CD4-positive, alpha-beta T cell treated with Interleukin-6 at 100 ng/mL for 8 hours (primary cell): ENCODE measurements at places on chromosomes 3 and 15.

- no peak for DNase-seq
Observed at GRCh38 chr15:89528757-89529352, 32.5 kb upstream of the RHCG start.

GRCh38 chr15:85073556-85074194 is 92.0 kb downstream of the PDE8A start:
- DNase-seq = no peak

GRCh38 chr3:154795582-154795981 is 284.5 kb upstream of the MME start:
- no peak for DNase-seq

DNA sequence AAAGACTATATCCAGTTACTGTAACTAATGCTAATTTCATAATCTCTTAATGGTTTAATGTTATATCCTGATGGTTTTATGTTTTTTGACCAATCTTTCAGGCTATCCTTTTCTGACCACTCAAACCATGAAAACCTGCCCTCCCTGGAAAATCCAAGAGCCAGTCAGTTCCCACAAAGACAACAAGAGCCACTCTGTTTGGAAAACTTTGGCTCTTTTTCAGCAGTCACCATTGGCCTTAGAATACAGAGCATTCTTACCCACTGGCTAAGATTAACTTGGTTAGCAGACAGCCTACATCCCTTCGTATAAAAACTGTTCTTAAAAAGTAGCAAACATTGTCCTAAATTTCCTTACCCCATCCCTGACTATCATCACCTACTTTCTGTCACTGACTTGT is 32.9 kb downstream of the ALCAM start:
- no peak for DNase-seq

DNA sequence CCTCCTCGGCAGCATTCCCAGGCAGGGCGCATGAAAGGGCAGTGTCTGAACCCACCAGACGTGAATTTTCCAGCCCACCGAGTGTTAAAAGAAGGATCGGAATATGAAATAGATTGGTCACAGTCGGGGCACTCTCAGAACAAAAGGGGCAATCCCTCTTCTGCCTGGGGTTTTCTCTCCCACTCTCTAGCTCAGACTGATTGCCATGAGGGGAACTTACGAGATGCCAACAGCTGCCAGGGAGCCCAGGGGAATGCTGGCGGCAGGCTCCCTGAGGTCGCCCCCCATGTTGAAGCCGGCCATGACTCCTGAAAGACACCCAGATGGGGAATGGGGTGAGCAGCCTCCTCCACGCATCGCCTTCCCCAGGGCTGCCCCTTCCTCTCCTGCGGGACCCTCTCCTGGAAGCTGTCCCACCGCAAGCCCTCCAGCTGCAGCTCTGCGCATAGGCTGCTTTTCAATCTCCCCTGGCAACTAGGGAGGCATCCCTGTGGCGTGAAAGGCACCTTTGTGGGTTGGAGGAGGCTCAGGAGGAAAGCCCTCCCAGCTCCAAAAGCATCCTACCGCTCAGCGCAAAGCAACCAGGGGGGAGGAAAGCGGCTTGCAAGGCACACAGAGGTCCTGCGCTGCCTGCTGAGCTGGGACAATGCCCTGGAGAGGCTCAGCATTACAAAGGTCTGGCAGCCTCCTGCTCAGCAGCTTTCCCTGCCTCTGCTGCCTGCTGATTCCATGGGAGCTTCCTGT is 64.8 kb upstream of the HEG1 start:
- no peak for DNase-seq

GRCh38 chr3:47577583-47578118 is 1.0 kb downstream of the CSPG5 start:
- no peak for DNase-seq

DNA sequence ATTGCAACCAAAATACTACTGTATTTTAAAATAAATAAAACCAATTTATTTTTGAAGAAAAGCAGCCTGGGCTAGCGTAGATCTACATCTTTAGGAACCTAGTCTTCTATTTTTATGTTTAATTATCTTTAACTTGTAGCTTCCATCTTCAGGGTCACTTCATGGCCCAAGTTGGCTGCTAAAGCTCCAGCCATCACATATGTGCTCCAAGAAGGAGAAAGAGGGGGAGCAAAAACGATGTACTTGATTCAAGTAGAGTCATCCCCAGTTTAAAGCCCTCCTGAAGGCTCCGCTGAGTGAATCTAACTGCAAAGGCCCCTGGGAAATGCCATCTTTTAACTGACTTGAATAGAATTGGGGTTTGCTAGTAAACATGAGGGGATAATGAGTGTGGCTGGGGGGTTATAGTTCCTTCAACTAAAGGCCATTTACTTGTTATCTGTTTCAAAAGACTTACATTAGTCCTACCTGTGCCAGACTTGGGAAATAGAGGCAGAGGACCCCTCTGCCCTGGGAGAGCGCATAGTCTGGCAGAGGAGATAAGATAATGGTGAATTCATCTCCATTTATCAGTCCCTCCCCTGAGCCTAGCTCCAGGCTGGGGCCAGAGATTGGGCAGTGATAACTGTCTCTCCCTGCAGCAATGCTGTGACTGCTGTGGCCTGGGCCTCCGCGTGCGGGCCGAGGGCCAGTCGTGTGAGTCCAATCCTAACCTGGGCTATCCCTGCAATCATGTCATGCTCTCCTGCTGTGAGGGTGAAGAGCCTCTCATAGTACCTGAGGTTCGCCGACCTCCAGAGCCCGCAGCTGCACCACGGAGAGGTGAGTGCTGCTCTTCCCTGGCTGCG is 64.6 kb downstream of the FBLN2 start:
- no peak for DNase-seq

DNA sequence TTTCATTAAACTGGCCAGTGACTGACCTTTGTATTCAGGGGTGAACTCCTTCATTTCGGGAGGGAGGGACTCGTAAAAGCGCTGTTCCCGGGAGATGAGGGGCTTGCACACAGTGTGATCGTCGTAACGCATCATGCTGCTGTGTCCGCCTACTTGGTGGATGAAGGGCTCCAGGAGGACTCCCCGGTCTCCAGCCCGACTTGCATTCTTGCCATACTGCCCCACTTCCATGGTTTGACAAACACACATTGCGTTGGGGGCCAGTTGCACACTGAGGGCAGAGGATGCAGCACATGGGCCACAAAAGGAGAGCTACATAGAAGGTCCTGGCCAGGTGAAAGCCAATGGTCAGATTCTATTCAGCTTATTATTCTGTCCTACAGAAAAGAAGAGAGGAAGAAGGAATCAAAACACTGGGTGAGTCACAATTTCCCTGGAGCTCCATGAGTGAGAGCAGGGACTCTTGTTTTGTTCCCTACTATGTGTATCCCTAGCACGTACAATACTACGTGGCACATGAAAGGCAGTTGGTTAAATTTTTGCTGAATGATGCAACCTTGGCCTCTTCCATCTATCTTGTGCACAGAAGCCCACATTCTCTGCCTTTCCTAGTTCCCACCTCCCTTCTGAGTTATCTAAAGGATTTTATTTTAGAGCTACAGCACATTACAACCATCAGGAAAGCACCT is 24.2 kb upstream of the GMPPB start:
- DNase-seq = no peak

DNA sequence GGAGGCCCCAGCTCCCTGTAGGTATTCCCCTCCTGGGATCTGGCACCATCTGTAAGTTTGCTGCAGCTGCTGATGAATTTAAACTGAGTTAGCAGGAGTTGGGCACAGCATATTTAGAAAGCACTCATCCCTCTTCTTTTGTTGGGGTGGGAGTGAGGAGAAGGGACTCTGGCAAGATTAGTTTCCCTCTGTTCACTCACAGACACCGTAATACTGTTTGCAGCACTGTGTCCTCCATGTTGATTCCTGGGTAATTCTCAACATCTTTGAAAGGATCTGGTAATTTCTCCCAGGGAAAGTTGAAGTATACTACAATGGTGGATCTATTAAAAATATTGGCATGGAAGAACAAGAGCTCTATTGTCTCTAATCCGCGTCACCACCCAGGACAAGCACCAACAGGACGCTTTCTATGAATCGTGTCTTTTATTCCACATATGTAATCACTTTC is 173.3 kb downstream of the RBMS3 start:
- DNase-seq = no peak

- no peak for DNase-seq
Observed at GRCh38 chr3:171248426-171249111, 211.6 kb downstream of the TNIK start.

- no peak for DNase-seq
Observed at GRCh38 chr3:113084777-113085176, 94.0 kb downstream of the GTPBP8 start.

- no peak for DNase-seq
Observed at GRCh38 chr15:76253691-76254473, 57.4 kb downstream of the ETFA start.

DNA sequence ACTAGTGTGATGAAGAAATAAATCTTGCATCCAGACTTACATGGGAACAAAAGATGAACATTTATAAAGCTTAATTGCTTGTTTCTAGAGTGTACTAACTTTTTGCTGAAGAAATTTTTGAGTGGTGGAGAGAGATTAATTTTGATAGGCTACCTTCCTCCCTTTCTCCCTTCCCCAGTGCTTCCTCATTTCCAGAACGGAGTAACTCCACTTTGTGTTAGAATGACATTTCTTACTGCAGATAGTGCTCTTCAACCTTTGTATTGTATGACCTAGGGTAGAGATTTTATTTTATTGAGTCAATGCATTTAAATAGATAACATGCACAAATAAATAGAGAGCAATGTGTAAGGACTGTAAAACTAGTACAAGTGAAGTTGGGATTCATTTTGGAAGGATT is 1.9 kb downstream of the ATP1B3 start:
- no peak for DNase-seq

GRCh38 chr3:139555249-139555648 is 15.7 kb upstream of the RBP1 start:
- DNase-seq = no peak

DNA sequence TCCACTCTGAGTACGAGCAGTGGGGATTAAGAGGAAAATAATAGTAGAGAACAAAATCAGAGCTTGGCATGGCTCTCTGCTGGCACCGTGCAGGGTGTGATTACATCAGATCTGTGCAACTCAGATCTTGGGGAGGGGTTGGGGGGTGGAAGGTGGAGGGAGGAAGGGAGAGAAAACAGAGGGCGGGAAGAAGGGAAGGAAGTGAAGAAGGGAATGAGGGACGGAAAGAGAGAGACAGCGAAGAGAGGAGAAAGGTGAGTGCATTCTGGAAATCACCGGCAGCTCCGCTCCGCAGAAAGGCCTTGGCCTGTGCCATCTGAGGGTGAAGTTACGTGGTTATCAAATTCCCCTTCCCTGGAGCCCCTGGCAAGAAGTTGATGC is 31.0 kb upstream of the ADAMTS17 start:
- DNase-seq = no peak

- no peak for DNase-seq
Observed at GRCh38 chr15:62932436-62932835, 110.1 kb upstream of the TPM1 start.

GRCh38 chr3:34033839-34034238 is 235.4 kb downstream of the PDCD6IP start:
- DNase-seq = no peak

DNA sequence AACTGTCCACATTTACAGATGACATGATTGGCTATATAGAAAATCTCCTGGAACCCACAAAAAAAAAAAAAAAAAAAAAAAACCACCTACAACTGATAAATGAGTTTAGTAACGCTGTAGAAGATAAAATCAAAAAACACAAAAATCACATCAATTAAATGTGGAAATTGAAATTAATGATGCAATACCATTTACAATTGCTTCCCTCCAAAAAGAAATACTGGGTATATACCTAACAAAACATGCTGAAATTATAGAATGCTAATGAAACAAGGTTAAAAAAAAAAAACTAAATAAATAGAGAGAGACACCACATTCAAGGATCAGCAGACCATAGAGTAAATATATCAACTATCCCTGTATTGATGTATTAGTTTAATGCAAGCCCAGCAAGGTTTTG is 215.7 kb downstream of the ULK4 start:
- DNase-seq = no peak

DNA sequence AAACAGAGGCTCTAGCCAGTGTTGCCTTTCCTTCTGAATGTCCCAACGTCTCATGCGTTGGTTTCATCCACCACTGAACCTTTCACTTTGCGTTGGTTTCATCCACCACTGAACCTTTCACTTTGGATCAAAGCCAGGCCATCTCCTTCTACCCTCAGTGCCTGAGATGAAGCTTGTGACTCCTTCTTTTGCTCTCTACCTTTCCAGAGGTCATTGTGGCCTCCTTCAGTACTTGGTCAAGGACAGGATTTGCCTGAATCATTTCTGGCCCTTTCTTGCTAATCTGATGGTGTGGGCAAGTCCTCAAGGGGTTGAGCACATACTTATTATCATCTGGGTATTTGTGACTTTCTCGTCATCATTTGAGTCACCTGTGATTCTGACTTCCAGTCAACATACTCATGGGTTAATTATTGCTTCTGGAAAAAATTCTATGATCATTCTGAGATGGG is 50.0 kb downstream of the SELENOT start:
- DNase-seq = no peak

DNA sequence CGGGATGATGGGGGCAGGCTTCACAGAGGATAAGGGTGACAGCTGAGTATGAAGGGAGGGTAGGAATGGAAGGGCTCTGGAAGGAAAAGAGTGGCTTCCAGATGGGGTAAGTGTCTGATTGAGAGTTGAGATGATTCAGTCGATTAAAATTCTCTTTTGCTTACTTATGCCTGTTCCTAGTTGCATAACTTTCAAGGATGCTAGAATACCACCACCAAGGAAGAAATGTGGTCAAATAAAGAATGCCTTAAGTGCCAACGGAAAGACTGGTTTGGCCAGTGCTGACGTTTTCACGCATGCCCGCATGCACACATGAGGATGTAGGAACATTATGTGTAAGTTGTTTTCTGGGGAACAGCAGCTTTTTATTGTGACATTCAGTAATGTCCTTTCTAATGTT is 263.4 kb upstream of the WNT5A start:
- no peak for DNase-seq

DNA sequence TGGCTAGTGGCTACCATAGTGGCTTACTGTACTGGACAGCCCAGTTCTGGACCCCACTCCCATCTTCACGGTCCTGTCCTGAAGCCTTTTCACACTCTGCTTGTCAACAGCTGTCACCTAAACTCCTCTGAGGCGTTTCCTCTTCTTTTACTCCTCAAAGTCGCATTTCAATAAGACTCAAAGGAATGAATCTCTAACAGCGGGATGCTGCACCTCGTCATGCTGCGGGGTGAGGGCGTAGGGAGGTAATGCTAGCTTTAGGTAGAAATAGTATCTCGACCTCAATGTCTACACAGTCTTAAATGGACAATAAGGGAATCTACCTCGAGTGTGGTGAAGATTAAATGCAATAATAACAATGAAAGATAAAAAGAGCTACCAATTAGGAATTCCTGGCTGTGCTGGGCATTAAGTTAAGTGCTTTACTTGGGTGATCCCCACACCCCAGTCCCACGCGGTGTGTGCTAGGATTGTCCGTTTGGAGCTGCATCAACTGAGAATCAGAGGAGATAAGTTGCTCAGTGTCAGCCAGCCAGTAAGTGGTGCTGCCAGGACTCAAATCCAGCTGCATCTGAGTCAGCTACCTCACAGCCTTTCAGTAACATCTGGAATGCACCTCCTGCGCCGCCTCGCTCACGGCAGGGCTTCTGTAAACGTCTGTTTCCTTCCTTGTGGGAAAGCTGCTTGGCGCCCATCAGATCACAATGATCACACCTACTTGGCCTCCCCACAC is 14.0 kb downstream of the PLA2G4D start:
- DNase-seq = no peak
